ENCODE measurements at places on chromosomes 16 and 17.

GRCh38 chr17:69539274-69539673 lies 124.8 kb downstream of the MAP2K6 start:
- DNase-seq, result no peak

- DNase-seq, result no peak
Observed at GRCh38 chr16:88684569-88685155, 1.6 kb downstream of the SNAI3 start.

DNA sequence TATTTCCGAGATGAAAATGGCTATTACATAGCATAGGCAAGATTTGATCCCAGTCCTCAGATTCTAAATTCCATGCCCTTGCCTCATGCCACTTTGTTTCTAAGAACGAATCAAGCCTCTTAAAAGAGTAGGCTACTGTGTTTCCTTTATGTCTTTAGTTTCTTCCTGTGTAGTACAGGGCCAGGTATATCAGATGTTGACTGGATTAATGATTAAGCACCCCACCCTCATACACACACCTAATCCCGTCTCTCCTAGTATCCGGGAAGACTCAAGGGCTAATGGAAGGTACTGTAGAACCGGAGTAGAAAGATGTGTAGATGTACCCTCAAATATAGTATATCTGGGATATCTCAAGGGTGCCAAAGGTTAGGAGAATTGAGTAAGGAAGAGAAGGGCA lies 6.7 kb downstream of the TOM1L1 start:
- no peak for DNase-seq

- DNase-seq, result no peak
Observed at GRCh38 chr17:19702217-19702641, 14.2 kb downstream of the SLC47A2 start.

DNA sequence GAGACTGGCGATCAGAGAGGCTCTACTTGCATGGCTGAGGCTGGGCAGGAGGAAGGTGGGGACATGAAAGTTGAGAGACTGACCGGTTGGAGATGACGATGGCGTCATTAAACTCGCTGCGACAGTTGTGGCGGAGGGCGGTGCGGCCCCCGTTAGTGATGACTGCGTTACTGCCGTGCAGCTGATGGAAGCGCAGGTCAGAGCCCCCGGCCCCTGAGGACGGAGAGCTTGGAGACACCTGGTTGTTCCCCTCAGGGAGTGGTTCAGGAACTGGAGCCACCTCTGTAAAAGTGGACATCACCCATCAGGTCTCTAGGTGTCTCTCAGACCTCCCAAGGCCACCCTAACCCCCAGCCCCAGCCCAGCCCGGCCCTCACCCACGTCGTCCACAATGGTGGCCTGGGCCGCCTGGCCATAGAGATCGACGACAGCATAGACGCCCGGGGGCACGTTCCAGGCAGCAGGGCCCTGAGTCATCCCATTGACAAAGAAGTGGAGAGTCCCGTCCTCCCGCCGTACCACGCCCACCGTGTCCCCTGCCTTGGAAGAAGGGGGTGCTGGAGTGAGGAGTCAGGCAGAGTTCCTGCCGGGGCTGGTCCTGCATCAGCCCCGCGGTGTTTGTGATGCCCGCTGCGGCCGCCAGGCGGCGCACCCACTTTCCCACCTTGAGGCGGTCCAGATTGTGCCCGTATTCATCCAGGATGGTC lies 5.3 kb downstream of the NEURL4 start:
- DNase-seq, result peak; percentile 52

GRCh38 chr17:67488768-67489167 lies 111.7 kb downstream of the PITPNC1 start:
- DNase-seq, result no peak

DNA sequence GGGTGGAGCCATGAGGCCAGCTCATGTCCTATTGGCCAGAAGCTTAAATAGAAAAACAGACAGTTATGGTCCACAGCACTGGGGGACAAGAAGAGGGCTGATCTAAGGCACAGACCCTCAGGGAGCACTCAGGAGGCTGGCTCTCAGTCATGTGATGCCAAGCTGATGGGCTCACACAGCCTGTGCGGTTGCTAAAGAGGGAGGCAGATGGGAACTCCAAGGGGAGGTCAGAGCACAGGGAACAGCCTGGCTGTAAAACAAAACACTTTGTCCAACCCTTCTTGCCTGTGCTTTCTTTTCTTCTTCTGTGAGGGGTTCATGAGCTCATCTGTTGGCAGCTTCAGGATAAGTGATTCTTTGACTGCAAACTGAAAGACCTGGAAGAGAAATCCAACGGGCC lies 27.2 kb downstream of the CNTNAP1 start:
- DNase-seq, result no peak

DNA sequence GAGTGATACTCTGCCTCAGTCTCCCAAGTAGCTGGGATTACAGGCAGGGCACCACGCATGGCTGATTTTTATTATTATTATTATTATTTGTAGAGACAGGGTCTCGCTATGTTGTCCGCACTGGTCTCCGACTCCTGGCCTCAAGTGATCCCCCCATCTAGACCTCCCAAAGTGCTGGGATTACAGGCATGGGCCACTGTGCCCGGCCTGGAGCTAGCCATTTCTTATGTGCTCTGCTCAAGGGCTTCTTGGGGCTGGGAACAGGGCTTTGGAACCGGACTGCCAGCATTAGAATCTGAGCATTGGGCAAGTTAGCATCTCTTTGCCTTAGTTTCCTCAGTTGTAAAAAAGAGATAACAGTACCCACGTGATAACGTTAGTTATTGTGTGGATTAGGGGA lies 111.3 kb downstream of the C16orf78 start:
- DNase-seq, result no peak

- DNase-seq, result no peak
Observed at GRCh38 chr16:2518823-2519710, 1.1 kb upstream of the AMDHD2 start.

DNA sequence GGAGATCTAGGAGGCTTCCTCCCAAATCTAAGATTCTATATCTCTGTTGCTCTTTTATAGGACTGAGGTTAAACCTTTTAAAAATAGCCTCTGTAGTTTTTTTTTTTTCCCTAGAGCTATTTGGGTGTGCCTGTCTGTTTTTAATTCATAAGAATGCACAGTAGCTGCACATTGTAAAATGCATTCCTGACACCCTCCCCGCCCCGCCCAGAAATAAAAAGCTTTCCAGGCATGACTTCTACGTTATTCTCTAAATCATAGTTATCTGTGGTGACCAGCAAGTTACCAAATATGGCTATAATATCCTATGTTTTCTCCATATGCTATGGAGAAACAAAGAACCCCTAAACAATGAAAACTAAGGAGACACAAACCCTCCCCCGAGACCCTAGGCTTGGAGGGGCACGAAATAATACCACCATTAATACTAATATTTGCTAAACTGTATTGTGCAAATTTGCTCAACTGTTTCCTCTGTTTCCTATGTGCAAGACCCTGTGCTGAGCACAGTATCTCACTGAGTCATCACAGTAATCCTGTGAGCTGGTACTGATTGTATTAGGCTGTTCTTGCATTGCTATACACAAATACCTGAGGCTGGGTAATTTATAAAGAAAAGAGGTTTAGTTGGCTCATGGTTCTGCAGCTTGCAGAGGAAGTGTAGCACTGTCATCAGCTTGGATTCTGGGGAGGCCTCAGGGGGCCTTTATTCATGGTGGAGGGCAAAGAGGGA lies 388.3 kb downstream of the CA10 start:
- DNase-seq, result no peak

- DNase-seq, result no peak
Observed at GRCh38 chr16:27817038-27817437, 246.5 kb downstream of the GSG1L start.

- no peak for DNase-seq
Observed at GRCh38 chr16:21218153-21218552, 6.8 kb upstream of the ZP2 start.

DNA sequence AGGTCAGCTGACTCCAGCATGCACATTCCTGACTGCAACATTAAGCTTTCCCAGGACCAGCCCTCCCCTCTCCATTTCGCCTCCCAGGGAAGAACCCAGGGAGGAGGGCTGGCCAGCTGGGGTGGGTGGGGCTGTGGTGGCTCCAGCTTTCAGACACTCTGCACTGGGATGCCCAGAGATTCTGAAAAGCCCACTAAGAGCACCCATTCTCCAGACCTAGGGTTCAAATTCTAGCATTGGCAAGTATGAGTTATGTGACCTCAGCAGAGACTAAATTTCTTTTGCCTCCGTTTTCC lies 7.8 kb downstream of the DLX3 start:
- no peak for DNase-seq

GRCh38 chr17:55158439-55158838 lies 106.3 kb upstream of the HLF start:
- DNase-seq, result no peak

GRCh38 chr16:21226749-21227148 lies 6.8 kb upstream of the ANKS4B start:
- no peak for DNase-seq

DNA sequence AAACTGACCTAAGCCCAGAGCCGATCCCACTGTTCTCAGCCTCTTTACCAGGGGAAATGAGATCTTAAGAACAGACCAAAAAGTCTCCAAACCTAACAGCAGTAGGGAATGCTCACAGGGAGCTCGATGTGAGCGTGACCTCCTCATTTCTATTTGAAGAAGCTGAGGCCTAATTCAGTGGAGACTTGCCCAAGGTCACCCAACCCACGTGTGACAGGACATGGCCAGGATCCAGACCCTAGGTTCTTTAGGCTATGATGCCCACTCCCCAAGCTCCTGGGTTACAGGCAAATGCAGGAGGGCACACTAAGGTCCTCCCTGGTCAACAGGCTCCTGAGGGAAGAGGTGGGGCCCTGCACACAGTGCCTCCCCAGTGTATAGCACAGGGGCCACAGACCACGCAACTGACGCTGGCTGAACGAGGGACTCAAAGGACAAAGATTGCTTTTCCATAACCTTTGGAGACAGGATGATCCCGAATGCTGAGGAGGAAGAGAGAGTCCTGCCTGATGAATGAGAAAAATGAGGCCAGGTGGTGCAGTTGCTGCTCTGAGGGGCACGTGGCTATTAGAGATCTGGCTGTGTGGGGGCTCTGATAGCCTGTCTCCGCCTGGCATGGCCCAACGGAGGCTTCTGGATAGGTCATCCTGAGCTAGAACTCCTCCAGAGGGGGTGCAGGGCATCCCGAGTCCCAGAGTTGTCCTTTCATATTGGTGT lies 24.0 kb downstream of the MAP3K14 start:
- DNase-seq, result no peak

GRCh38 chr16:30628628-30629540 lies 18.7 kb upstream of the ZNF689 start:
- DNase-seq, result peak; percentile 97

DNA sequence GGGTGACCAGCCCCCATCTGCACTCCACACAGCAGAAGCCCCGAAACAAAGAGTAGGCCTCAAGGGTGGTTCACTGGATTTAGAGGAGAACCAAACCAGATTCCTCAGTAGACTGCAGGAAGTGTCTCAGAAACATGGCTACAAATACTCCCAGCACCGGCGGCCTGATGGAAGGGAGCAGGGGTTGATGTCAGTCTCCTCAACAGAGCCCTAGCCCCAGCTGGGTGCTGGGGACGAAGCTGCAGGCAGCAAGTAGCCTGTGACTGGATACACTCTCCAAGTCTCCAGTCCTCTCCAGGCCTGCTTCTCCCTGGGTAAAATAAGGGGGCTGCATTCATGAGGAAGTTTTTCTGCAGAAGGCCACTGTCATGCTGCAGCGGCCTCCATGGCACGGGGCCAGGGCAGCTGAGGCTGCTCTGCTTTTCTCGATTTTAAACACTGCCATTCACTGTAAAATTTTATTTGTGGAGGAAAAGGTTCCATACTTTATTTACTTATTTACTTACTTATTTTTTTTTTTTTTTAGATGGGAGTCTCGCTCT lies 36.7 kb upstream of the SREBF1 start:
- DNase-seq, result no peak

- no peak for DNase-seq
Observed at GRCh38 chr16:24075931-24076716, 180.0 kb upstream of the CACNG3 start.

DNA sequence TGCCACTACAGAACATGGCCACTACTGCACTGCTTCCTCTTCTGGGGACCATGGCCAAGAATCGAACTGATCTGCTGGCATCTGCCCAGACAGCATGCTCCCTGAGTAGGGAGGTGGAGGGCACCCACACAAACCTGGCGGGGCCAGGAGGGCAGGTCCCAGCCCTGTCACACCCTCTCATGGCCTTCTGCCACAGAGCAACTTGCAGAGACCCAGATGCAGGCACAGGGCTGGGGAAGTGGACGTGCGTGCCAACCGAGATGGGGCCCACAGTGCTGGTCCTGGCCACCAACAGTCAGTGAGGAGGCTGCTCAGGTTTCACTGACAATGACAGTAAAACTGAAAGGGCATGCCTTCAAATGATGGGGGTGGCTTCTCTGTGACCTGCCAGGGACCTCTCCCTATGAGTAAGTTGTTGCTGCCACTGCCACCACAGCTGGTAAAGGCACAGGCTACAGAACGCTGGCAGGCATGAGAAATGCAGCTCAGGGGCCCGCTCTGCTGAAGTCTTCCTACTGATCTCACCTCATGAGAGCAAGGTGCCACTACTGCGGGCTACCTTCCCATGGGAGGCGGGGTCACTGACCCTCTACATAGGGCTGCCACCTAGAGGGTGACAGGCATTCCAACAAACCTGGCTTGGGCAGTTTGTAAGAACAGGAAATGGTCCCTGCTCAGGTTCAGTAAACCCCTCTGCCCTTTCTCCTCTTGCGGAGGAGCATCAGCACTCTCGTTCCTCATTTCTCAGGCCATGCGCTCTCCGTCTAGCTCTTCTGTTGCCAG lies 15.5 kb downstream of the HIC1 start:
- no peak for DNase-seq

DNA sequence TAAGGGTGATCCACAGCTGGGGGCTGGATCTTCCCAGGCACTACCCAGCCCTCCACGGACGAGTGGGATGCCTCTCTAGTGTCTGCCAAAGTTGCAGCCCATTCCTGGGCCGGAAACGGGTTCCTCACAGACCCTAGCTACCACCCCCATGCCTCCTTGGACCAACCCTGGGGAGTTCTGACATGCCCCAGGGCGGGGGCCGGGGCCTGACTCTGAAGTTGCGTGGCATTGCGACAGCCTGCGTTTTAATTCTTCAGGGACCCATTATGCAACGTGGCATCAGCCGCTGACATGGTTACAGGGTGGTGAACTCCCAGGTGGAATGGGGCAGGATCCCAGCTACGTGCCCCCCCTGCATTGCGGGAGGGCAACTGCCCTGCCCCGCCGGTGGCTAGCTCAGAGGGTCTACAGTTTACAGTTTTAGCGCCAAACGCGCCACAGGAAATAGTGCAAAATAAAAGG lies 2.7 kb downstream of the CBX4 start:
- DNase-seq, result no peak

Measured in stimulated activated CD8-positive, alpha-beta memory T cell treated with anti-CD3 and anti-CD28 coated beads, Interleukin-4, amount 100 ng/mL, for 4 hours (primary cell).